ENCODE measurements at places on chromosomes 1 and 21. TPM values are rescaled to one million over a fixed set of nuclear protein-coding genes. Genes with fewer than 3 reads are reported as not detected.
A peak's percentile ranks its signal among the peaks of the same experiment; 100 is the strongest.

DNA sequence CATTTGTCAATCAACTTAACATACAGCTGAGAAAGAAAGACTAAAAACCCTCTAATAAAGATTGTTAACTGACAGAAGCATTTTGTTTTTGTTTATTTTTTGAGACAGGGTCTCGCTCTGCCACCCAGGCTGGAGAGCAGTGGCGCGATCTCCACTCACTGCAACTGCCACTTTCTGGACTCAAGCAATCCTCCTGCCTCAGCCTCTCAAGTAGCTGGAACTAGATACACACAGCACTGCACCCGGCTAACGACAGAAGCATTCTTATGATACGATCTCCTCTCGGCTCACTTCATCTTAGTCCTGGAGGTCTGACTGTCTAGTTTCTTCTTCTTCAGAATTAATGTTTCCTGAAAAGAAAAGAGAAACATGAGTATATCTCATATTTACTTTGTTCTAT is 23.5 kb downstream of the RSPH1 start:
- ATAC-seq = no peak

DNA sequence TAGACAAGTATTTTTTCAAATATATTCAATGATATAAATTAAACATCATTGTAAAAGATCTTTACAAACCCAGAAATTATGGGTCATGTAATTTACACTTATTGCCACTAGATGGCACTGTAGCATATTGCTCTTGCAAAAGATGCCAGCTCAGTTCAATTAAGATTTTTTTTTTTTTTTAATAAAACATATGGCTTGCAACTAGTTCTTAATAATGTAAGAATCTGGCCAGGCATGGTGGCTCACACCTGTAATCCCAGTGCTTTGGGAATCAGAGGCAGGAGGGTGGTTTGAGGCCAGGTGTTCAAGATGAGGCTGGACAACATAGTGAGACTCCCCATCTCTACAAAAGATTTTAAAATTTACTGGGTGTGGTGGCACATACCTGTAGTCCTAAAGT is 49.4 kb upstream of the DESI2 start:
- no peak for ATAC-seq

- ATAC-seq = no peak
These were observed 510.4 kb upstream of the ADGRL2 start for GRCh38 chr1:81290326-81290725.

DNA sequence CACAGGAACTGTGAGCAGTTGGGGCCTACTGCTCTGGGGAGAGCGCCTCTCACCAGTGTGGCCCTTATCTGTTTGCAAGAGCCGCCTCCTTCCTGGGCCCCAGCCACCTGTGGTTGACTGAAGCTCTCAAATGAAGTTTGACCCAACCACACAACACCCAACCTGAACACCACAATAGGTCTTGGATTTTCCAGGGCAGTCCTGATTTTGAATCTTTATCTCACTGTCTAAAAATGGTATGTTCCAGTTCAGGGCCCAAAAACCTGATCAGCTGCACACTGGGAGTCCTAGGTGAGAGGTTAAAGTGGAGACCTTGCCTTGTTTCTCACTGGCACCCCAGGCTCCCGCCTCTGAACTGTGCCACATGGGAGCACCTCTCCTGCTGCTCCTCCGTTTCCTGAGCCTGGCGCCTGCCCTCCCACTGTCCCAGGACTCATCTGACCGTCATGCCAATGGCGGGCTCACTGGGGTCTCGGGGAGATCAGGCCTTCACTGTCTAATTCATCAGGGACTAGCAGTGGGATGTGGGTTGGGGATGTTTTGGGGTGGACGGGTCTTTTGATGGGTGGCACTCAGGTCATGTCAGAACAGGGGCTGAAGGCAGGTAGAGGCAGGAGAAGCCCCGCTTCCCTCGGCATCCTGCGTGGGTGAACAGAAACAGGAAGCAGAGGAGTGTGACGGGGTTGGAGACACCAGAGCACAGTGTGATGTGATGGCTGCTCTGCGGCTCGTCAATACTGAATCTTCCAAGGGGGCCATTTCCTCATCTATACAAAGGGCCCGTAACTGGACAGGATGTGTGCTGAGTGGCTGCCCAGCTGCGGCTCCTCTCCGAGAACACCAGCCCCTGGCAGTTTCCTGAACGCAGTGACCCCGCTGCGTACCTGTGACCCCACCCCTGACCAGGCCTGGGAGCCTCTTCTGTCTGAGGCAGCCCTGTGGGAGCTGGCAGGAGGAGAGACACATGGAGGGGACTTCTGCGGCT is 59.6 kb upstream of the ITPKB start:
- peak; percentile 87 for ATAC-seq

GRCh38 chr1:107633596-107633995 is 331.4 kb downstream of the VAV3 start:
- no peak for ATAC-seq

- no peak for ATAC-seq
These were observed 5.1 kb downstream of the ETS2 start for GRCh38 chr21:38810826-38811164.

- no peak for ATAC-seq
These were observed 375.3 kb downstream of the DUSP10 start for GRCh38 chr1:221366495-221367110.

The NHLH2 gene
- total RNA-seq = not detected

The C1orf141 gene
- total RNA-seq = 0.71 TPM

Data from activated T-helper 17 cell treated with anti-CD3 and anti-CD28 coated beads, Interleukin-2, amount 50 U/mL, for 72 hours (primary cell).